ENCODE measurements at places on chromosomes 5 and 9.

DNA sequence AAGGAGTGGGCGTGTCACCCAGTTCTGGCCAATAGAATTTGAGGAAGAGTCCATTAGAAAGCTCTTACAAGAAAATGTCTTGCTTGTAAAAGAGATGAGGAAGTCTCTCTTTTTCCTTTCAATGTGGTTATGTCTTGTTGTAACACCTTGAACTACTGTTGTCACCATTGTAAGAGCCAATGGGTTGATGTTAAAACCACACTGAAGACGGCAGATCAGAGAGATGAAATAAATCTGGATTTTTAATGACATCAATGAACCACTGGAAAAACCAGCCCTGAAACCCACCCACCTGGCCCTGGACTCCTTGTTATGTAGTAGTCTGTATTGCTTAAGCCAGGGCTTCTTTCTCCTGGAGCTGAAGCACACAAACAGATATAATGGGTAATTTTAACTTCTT lies 83.8 kb upstream of the ERCC6L2 start:
- DNase-seq: no peak

GRCh38 chr5:135543485-135544304 lies 7.9 kb upstream of the NEUROG1 start:
- DNase-seq: no peak

DNA sequence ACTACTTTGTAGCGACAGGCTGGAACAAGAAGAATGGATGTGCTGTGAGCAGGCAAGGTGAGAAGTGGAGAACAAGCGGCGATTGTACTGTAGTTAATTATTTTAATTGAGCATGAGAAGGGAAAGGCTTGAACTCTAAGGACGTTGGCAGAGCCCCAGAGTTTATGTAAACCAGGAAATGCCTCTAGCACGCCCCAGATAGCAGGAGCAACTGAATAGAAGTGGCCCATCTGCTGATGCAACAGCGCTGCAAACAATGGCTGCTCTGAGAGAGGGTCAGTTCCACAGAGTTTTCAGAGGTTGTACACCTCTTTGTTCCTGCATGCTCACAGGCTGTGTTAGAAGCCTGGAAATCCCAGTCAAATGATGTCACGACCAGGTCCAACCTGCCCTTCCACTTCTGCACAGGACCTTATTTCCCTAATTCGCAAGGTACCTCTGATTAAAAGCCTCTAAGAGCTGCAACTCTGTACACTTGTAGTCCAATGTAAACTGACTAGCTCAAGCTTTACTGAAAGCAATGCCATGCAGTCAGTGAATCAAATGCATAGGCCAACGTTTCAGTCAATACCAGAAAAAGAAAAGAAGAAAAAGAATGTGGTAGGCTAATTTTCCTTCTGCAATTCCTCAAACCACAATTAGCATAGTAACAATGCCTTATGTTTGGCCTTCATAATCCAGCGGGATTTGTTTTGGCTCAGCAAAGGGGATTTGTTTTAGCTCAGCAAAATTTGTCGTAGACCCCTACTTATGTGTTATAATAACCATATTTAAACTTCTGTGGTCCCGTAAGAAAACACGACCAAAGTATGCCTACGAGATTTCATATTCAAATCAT lies 119.6 kb upstream of the RETREG1 start:
- DNase-seq: peak; percentile 59

DNA sequence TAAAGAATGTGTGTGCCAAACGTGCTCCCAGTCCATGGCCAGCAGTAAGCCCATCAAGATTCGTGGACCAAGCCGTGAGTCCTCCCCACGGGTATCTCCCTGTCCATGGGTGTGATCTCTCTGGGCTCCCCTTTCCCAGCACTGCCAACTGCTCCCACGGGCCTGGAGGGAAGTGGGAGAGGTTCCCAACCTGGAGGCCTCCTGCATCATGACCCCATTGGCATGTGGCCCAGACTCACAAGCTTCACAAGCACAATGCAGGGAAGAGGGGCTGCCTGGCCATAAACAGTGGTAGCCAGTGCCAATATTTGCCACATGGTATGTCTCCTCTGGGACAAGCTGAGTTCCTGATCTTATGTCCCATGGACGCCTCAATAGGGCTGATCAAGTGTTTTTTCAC lies 59.1 kb downstream of the ABLIM3 start:
- no peak for DNase-seq

- DNase-seq: no peak
These were observed 13.8 kb upstream of the CDC23 start for GRCh38 chr5:138226910-138227309.

DNA sequence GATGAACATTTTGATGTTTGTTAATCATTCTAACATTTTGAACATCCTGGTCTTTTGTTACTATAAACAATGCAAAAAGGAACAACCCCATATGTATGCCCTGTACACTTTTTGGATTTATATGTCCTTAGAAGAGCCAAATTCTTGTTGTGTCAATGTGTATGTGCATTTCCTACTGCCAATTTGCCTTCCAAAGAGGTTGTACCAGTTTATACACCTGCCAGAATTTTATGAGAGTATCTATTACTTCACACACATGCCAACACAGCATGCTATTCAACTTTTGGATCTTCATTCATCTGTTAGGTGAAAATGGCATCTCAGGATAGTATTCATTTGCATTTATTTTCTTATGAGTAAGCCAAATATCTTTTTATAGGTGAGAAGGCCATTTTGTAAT lies 162.0 kb upstream of the SEMA6A start:
- DNase-seq: no peak

- no peak for DNase-seq
These were observed 10.2 kb downstream of the MAN1B1 start for GRCh38 chr9:137096785-137097546.

GRCh38 chr5:84564321-84565075 lies 179.8 kb upstream of the EDIL3 start:
- DNase-seq: peak; percentile 53

DNA sequence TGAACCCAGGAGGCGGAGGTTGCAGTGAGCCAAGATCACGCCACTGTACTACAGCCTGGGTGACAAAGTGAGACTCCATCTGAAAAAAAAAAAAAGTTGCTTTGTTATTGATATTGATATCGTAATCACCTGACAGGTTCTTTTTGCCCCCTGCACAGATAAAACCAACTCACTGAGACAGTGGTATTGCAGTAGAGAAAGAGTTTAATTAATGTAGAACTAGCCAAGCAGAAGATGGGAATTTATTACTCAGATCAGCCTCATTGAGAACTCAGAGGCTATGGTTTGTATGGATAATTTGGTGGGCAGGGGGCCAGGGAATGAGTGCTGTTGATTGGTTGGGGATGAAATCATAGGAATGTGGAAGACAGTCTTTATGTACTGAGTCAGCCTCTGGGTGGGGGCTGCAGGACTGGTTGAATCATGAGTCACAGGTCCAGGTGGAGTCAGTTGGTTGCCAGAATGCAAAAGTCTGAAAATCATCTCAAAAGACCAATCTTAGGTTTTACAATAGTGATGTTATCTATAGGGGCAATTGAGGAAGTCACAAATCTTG lies 35.8 kb upstream of the MEGF10 start:
- DNase-seq: no peak

DNA sequence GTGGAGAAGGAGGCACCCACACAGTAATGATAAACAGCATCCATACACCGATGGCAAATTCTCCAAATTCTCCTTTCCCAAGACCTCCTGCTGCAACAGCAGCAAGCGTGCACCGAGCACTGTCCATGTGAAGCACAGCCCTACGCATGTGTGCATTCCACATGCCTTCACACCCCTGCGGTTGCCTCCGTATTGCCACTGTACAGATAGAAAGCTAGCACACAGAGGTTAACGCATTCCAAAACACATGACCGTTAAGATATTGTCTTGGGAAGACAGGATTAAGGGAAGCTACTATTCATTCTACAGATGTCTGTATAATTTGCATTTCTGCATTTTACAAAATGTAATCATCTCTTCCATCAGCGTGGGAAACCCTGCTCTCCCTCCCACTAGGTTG lies 6.6 kb downstream of the FLT4 start:
- no peak for DNase-seq

DNA sequence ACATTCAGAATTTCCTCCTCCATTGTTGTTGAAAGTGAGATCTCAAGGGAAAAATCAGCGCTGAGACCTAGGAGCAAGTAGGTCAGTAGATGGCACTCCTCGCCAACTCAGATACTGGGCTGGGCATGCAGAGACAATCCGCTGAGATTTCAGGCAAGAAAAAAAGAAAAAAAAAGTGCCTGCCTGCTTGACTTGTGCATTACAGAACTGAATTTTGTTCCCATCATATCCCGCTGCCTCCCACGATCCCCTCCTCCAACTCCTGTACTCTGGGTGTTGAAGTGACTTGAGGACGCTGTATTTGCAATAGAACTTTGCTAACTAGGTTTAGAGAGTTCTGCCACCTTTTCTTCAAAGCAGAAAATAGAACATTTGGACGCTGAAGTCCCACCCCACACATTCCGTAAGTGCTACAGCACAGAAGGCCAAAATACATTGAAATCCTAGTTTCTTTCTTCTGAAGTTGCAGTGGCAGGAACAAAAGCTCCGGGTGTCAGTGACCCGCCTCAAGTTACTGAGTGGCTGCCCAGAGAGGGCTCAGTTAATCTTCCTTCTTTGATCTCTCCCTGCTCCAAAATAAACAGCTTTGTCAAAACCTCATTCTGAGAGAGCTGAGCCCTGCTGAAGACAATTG lies 265.8 kb downstream of the MLLT3 start:
- peak; percentile 61 for DNase-seq

GRCh38 chr9:132461281-132461896 lies 51.4 kb downstream of the CFAP77 start:
- no peak for DNase-seq

DNA sequence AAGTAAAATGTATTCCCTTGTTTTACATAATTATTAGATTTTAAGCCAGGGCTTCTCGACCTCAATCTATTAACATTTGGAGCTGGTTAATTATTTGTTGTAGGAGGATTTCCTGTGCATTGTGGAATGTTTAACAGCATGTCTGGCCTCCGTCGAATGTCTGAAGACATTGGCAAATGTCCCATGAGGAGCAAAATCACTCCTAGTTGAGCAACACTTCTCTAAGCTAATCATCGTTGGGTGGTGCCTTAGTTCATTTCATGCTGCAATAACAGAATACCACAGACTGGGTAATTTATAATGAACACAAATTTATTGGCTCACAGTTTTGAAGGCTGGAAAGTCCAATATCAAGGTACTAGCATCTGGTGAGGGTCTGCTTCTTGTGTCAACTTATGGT lies 13.4 kb upstream of the VPS13A start:
- DNase-seq: no peak

DNA sequence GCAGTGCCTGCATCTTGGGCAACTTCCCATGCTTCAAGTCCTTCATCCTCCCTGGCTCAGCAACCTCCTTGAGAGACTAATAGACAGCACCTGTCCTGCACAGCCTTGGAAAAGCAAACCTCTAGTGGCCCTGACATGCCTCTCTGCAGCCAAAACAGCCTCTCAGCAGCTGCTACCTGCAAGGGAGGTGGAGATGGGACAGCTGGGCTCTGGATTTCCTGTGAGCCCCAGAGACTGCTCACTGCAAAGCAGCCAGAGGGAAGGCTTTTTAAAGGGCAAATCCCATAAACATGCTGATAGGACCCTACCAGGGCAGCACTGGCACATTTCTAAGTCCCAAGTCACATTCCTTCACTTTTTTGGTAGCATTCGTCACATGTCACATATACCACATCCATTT lies 31.5 kb upstream of the MYORG start:
- no peak for DNase-seq

DNA sequence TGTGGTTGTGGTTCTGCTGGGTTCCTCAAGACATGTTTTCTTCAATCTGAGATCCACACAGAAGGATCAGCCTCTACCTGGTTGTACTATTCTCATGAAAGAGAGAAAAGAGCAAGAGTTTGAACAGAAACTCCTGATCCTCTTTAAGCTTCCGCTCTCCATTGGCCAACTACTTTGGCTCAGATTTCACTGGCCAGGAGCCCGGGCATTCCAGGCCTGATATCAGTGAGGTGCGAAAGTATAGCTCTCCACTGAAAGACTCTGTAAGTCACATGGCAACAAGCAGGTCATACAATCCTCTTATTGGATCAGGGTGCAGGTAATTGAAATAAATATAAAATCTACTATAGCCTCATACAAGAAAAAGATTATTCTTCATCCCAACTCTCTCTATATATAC lies 920.5 kb downstream of the TLE4 start:
- no peak for DNase-seq

DNA sequence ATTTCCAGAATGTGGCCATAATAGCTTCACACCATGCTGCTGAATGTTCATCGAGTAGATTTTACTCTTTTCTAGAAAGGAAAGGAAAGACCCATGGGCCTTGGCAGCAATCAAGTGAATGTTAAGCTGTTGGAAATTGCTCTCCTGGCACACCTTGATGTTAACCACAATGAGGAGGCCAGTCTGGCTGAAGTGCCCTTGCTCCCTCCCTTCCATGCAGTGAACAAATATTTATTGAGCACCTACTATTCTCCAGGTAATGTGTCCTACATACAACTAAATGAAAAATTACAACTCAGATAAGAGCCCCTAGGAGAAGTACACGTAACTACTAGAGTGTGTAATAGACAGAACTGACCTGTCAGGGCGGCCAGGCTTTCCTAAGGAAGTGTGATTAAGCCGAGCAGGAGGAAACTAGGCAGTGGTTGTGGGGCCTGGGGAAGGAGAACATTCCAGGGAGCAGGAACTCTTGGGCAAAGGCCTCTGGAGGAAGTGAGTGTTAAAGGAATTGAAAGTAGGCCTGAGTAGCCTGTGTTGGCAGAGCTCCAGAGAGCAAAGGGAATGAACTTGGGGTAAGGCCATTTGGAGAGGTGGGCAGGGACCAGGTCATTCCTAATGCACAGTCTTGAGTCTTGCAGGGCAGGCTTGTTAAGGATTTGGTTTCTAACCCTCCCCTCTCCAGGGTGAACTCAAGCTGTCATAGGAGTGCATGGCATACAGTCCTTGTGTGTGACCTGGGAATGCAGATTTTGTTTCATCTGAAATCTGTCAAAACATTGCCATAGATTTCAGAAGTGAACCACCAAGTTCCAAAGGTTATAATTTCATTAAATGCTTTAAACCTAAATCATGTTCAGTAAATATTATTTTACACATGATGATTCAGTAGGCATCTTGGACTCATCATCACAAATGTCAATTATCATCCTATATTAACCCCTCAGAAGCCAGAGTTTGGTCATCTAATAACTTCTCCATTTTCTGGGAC lies 9.0 kb upstream of the ZSWIM6 start:
- DNase-seq: no peak

GRCh38 chr5:149902177-149902576 lies 42.4 kb downstream of the PDE6A start:
- DNase-seq: peak; percentile 20

GRCh38 chr9:112887381-112887780 lies 3.3 kb downstream of the SLC46A2 start:
- no peak for DNase-seq

- DNase-seq: peak; percentile 7
These were observed 703.5 kb upstream of the WWC1 start for GRCh38 chr5:167587772-167588437.

Measured in COLO829 (cell line).